Left lung (tissue), 14 donors: ENCODE measurements at places on chromosomes 16 and 17. TPM values are rescaled to one million over a fixed set of nuclear protein-coding genes. Genes with fewer than 3 reads are reported as not detected.

The TMEM88 gene
- total RNA-seq = 6.5 TPM

The ZNF747 gene
- 11.8 TPM for total RNA-seq

The CACNG4 gene
- total RNA-seq = 1.5 TPM

The RAB26 gene
- 0.73 TPM for total RNA-seq

GRCh38 chr16:58125781-58126335, 3.3 kb downstream of the CFAP20 start:
- peaks cover 35% of the 10 kb centered on the region for H3K4me1 ChIP-seq
- H3K4me3 ChIP-seq = no peak overlapping the region
- no peak for DNase-seq
- no peaks in the 10 kb centered on the region for H3K36me3 ChIP-seq

The NT5M gene
- 1.6 TPM for total RNA-seq

The GAST gene
- total RNA-seq = not detected

- no peaks in the 10 kb centered on the region for H3K4me1 ChIP-seq
- no peak overlapping the region for H3K4me3 ChIP-seq
- H3K36me3 ChIP-seq = no peaks in the 10 kb centered on the region
- DNase-seq = no peak
- H3K27me3 ChIP-seq = no peaks in the 10 kb centered on the region
Observed at GRCh38 chr16:78596996-78597422, 497.6 kb downstream of the WWOX start.

- no peak overlapping the region for H3K4me3 ChIP-seq
- no peaks in the 10 kb centered on the region for H3K4me1 ChIP-seq
- no peaks in the 10 kb centered on the region for H3K36me3 ChIP-seq
- H3K27me3 ChIP-seq = no peaks in the 10 kb centered on the region
- no peak overlapping the region for H3K27ac ChIP-seq
Observed at GRCh38 chr17:3657874-3658783, 10.2 kb downstream of the TAX1BP3 start.

The SOST gene
- 0.12 TPM for total RNA-seq

The DLX4 gene
- total RNA-seq = 1.3 TPM

DNA sequence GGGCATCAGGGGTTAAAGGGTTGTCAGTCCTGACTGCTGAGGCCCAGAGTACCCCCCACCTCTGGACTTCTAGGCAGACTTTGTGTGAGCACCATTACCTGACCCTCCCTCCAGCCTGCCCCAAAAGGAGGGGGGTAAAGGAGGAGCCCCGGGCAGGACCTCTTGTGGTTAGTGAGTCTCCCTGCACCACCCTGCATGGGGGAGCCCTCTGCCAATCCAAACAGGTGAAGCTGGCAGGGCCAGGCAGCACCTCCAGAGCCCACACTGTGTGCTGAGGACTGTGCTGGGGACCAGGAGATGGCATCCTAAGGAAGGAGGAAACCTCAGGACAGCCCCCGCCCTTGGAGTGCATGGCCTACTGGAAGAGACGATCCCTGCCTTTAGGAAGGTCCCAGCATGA, 2.6 kb upstream of the KRT14 start:
- H3K36me3 ChIP-seq = no peaks in the 10 kb centered on the region
- no peak for DNase-seq
- H3K4me1 ChIP-seq = no peaks in the 10 kb centered on the region
- no peak overlapping the region for H3K27ac ChIP-seq
- H3K27me3 ChIP-seq = peaks cover 15% of the 10 kb centered on the region
- H3K4me3 ChIP-seq = no peak overlapping the region

- no peak for DNase-seq
- H3K36me3 ChIP-seq = no peaks in the 10 kb centered on the region
- H3K4me1 ChIP-seq = peaks cover 22% of the 10 kb centered on the region
- no peak overlapping the region for H3K27ac ChIP-seq
Observed at GRCh38 chr16:85458968-85459367, 154.2 kb upstream of the GSE1 start.

DNA sequence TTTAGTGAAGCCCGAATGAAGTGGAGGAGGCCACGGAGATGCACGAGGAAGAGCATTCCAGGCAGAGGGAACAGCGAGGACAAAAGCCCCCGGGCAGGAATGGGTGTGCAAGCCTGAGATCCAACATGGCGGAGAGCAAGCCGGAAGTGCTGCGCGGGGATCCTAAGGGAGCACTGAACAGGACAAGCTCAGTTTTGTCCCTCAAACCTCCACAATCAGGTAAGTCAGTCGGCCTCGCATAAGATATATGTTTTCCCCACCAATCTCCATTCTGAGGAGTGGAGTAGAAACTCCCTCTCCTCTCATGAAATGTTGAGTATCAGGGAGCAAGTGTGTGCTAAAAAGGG, 32.9 kb upstream of the USP22 start:
- no peaks in the 10 kb centered on the region for H3K27me3 ChIP-seq
- no peak for DNase-seq
- H3K27ac ChIP-seq = no peak overlapping the region
- H3K36me3 ChIP-seq = no peaks in the 10 kb centered on the region

DNA sequence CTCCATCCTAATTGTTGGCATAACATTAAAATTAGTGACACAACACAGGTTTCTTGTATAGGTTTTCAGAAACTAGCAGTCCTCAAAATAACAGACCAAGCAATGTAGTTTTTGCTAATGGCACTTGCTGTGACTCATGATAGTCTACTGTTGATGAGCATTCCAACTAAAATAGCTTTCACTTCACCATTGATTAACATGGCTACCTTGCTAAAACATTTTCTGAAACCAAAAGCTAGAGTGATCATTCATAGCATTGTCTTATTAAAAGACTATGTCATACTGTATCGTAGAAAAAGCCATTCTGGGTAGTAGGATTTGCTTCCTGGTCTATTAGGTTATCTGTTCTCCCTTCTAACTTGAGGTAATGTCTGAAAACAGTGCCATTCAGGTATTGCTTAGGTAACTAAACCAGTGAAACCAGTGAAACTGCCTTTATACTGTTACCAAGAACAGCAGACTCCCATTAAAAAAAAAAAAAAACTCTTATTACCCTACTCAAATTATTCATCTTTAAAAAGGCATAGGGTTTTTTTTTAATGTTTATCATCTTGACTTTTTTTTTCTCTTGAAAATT, 2.5 kb upstream of the CLTC start:
- no peak for DNase-seq
- H3K4me1 ChIP-seq = peaks cover 8% of the 10 kb centered on the region
- H3K4me3 ChIP-seq = no peak overlapping the region
- no peak overlapping the region for H3K27ac ChIP-seq
- no peaks in the 10 kb centered on the region for H3K36me3 ChIP-seq

The BANP gene
- 35.9 TPM for total RNA-seq

- no peak for DNase-seq
- H3K27ac ChIP-seq = no peak overlapping the region
- no peak overlapping the region for H3K4me3 ChIP-seq
- no peaks in the 10 kb centered on the region for H3K36me3 ChIP-seq
- no peaks in the 10 kb centered on the region for H3K27me3 ChIP-seq
Observed at GRCh38 chr17:6475411-6475810, 31.2 kb downstream of the PIMREG start.

- H3K27ac ChIP-seq = no peak overlapping the region
- peaks cover 18% of the 10 kb centered on the region for H3K36me3 ChIP-seq
Observed at GRCh38 chr17:76683921-76684745, 26.6 kb downstream of the MXRA7 start.

DNA sequence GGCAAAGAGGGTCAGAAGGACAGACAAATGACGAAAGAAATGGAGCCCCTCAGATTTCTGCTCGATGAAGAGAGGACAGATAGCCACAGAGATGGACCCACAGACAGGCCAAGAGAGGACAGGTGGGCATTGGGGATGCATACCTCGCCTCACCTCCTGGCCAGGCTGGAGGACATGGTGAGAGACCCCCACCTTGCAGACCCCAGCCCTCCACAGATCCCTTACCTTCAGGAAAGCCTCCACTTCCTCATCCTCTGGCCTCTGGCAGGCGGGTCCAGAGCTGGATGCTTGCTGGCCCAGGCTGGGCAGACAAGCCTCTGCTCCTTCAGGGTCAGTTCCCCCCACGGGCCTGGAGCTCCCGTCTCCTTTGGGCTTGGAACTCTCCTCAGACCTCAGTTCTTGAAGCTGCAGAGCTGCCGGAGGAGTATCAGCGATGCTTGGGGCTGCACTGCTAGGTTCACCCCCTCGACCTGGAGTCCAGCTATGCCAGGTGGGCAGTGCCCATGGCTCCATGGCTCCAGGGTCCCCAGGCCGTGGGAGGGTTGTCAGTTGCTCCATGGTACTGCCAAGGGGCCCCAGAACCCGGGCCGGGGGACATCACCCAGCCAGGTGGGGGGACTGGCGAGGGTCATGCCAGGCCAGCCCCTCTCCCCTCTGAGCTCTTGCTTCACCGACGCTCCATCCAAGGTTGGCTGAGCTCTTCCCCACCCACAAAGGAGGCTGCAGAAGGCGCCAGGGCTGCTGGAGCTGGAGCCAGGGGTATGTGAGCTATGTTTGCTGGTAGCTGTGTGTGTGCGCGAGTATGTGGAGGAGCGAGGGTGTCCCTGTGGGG, 1.0 kb downstream of the TSPOAP1 start:
- H3K27me3 ChIP-seq = no peaks in the 10 kb centered on the region
- peak overlapping the region; percentile 100 for H3K27ac ChIP-seq
- no peaks in the 10 kb centered on the region for H3K36me3 ChIP-seq
- H3K4me1 ChIP-seq = peaks cover 49% of the 10 kb centered on the region
- no peak overlapping the region for H3K4me3 ChIP-seq

The TNS4 gene
- total RNA-seq = 1.6 TPM

The TSPAN10 gene
- total RNA-seq = 0.52 TPM

DNA sequence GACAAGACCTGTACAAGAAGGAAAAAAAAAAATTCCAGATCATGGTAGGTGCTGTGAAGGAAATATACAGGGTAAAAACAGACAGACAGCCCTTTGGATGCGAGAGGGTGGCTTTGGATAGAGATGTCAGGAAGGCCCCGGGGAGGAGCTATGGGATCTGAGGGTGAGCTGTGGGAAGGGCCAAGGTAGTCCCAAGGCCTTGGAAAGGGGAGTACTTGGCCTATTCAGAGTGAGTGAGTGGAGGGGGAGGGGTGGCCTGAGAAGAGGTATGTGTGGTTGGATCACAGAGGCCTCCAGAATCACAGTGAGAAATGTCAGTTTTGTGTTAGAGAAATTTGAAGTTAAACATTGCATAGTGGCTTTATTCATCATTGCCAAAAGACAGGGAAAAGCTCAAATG, 31.2 kb upstream of the AKTIP start:
- no peaks in the 10 kb centered on the region for H3K4me1 ChIP-seq
- H3K4me3 ChIP-seq = no peak overlapping the region
- no peak for DNase-seq
- H3K27me3 ChIP-seq = no peaks in the 10 kb centered on the region
- no peak overlapping the region for H3K27ac ChIP-seq

GRCh38 chr17:8326511-8327302, 12.9 kb upstream of the ODF4 start:
- H3K27ac ChIP-seq = peak overlapping the region; percentile 53
- H3K36me3 ChIP-seq = no peaks in the 10 kb centered on the region
- DNase-seq = peak; percentile 41
- H3K4me3 ChIP-seq = peak overlapping the region; percentile 42
- peaks cover 4% of the 10 kb centered on the region for H3K27me3 ChIP-seq

GRCh38 chr16:66924527-66925321, 611 bp downstream of the RRAD start:
- H3K4me3 ChIP-seq = peak overlapping the region; percentile 48
- DNase-seq = no peak
- H3K36me3 ChIP-seq = no peaks in the 10 kb centered on the region
- H3K27me3 ChIP-seq = peaks cover 70% of the 10 kb centered on the region
- H3K4me1 ChIP-seq = peaks cover 50% of the 10 kb centered on the region
- peak overlapping the region; percentile 63 for H3K27ac ChIP-seq

- peaks cover 9% of the 10 kb centered on the region for H3K4me1 ChIP-seq
- H3K36me3 ChIP-seq = no peaks in the 10 kb centered on the region
- peak overlapping the region; percentile 94 for H3K27ac ChIP-seq
- H3K27me3 ChIP-seq = no peaks in the 10 kb centered on the region
- H3K4me3 ChIP-seq = no peak overlapping the region
Observed at GRCh38 chr16:11800382-11800718, 3.3 kb upstream of the ZC3H7A start.

- DNase-seq = no peak
- H3K27ac ChIP-seq = peak overlapping the region; percentile 30
- no peaks in the 10 kb centered on the region for H3K27me3 ChIP-seq
- no peaks in the 10 kb centered on the region for H3K36me3 ChIP-seq
- peaks cover 24% of the 10 kb centered on the region for H3K4me1 ChIP-seq
Observed at GRCh38 chr17:28317966-28318758, 838 bp upstream of the TMEM97 start.

GRCh38 chr17:37541880-37542660, 52.4 kb downstream of the DUSP14 start:
- H3K27ac ChIP-seq = no peak overlapping the region
- no peaks in the 10 kb centered on the region for H3K4me1 ChIP-seq
- H3K4me3 ChIP-seq = no peak overlapping the region

The CAPNS2 gene
- total RNA-seq = 0.41 TPM

GRCh38 chr16:68417711-68418301, 30.5 kb downstream of the SMPD3 start:
- H3K4me3 ChIP-seq = no peak overlapping the region
- no peaks in the 10 kb centered on the region for H3K27me3 ChIP-seq
- H3K4me1 ChIP-seq = peaks cover 3% of the 10 kb centered on the region
- H3K27ac ChIP-seq = peak overlapping the region; percentile 76
- peak; percentile 48 for DNase-seq

- DNase-seq = no peak
- H3K36me3 ChIP-seq = no peaks in the 10 kb centered on the region
- peak overlapping the region; percentile 77 for H3K27ac ChIP-seq
Observed at GRCh38 chr17:38926293-38927070, 1.1 kb downstream of the LASP1NB start.

The SARM1 gene
- 19.9 TPM for total RNA-seq

GRCh38 chr17:79045842-79046196, 21.9 kb downstream of the C1QTNF1 start:
- H3K4me1 ChIP-seq = no peaks in the 10 kb centered on the region
- H3K4me3 ChIP-seq = no peak overlapping the region
- H3K27me3 ChIP-seq = no peaks in the 10 kb centered on the region
- no peaks in the 10 kb centered on the region for H3K36me3 ChIP-seq
- peak; percentile 95 for DNase-seq

The PRSS8 gene
- total RNA-seq = 61.2 TPM

The KCNH6 gene
- 0.41 TPM for total RNA-seq

DNA sequence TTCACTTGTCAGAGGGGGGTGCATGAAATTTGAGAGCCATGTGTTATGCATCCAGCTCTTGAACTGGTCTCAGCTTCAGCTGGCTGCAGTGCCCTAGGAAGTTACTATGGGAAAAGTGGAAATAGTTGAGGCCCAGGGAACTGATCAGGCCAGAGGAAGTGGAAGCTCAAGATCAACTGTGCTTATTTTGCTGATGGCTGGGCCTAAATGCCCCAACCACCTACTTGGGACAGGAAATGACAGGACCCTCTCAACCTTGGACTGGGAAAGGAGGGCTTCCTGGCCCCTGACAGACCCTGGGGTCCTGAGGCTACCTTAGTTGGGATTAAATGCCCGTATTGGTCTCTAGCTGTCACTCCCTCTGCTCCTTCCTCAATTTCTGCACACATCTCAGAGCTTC, 1.2 kb upstream of the TAOK2 start:
- no peak overlapping the region for H3K27ac ChIP-seq
- H3K4me1 ChIP-seq = peaks cover 35% of the 10 kb centered on the region
- no peaks in the 10 kb centered on the region for H3K36me3 ChIP-seq
- no peaks in the 10 kb centered on the region for H3K27me3 ChIP-seq
- H3K4me3 ChIP-seq = no peak overlapping the region

The HP gene
- 127 TPM for total RNA-seq

- no peaks in the 10 kb centered on the region for H3K27me3 ChIP-seq
- peak; percentile 31 for DNase-seq
- H3K36me3 ChIP-seq = no peaks in the 10 kb centered on the region
- H3K4me1 ChIP-seq = no peaks in the 10 kb centered on the region
- no peak overlapping the region for H3K27ac ChIP-seq
Observed at GRCh38 chr17:71180801-71181385, 939.9 kb upstream of the SOX9 start.

The CD300A gene
- 9.1 TPM for total RNA-seq

The HCRT gene
- total RNA-seq = not detected

The C16orf54 gene
- 13.6 TPM for total RNA-seq
